ENCODE measurements at places on chromosomes 12 and 14.

DNA sequence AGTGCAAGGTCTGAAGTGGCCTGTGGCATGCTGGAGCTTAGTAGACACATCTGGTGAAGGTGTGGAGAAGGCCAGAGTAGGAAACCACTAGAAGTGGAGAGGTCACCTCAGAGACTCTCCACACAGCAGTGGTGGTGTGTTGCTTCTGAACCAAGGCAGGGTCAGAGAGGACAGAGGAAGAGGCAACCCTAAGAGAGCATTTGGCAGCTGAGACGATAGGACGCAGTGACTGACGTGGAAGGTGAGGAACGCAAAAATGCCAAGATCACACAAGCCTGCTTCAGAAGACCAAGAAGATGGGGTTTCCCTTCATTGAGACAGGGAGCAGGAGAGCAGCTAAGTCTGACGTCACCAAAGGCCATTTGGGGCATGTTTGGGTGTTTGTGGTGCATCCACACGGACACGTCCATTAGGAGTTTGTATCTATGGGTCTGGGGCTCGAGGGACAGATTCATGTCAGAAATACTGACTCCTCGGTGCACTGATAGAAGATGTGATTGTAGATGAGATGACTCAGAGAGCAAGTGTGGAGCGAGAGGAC, 338.1 kb downstream of the CACNA1C start:
- DNase-seq: no peak

DNA sequence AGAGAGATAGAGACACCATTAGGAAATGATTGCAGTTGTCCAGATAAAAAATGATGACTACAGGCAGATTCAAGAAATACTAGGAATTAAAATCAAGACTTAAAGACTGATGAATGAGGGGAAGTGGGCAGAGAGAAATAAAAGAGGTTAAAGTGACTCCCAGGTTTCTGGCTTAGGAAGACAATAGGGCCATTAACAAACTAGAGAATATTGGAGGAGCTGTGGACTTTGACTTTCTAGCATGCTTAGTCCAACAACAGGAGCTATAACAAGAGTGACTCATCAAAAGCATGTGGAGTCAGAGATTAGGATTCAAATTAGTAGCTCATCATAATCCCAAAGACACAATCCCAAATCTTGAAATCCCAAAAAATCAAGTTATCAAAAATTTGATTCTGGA, 101.5 kb downstream of the BMP4 start:
- no peak for DNase-seq

GRCh38 chr12:52790427-52791270, 5.3 kb downstream of the KRT3 start:
- no peak for DNase-seq

- DNase-seq: no peak
These were observed 6.2 kb upstream of the DHRS2 start for GRCh38 chr14:23629832-23630396.

DNA sequence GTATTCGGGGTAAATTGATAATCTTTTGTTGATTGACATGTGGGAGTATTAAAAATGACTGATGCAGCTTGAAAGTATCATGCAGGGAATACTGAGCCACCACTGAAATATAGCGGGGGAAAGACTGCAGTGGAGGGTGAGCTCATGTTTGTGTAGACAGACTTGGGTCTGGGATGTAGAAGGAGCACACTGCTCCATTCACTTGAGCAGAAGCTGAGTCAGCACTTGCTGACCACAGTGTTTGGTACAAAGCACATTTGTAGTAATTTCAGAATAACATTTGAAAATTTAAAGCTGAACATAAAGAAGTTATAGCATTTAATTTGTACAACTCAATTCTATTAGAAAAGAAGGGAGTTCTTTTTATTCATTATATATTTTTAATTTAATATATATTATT, 304.3 kb upstream of the PRICKLE1 start:
- no peak for DNase-seq

DNA sequence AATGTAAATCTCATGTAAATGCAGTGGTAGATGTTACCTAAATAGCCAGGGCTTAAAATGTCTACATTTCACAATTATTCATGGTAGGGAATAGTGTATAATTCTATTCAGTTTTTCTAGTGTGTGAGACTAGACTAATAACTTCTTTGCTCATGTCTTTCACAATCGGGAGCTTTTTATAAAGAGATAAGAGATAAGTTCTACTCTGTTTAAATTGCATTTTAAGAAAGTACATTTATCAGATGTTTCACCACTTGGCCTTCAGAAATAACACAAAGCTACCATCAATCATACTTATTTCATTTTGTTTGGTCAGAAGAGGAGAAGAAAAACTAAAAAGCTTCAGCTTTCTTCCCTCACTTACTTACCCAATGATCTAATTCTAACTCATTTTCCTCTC, 725.5 kb upstream of the FLRT2 start:
- no peak for DNase-seq

GRCh38 chr12:15599266-15600037, 189.7 kb downstream of the EPS8 start:
- no peak for DNase-seq

DNA sequence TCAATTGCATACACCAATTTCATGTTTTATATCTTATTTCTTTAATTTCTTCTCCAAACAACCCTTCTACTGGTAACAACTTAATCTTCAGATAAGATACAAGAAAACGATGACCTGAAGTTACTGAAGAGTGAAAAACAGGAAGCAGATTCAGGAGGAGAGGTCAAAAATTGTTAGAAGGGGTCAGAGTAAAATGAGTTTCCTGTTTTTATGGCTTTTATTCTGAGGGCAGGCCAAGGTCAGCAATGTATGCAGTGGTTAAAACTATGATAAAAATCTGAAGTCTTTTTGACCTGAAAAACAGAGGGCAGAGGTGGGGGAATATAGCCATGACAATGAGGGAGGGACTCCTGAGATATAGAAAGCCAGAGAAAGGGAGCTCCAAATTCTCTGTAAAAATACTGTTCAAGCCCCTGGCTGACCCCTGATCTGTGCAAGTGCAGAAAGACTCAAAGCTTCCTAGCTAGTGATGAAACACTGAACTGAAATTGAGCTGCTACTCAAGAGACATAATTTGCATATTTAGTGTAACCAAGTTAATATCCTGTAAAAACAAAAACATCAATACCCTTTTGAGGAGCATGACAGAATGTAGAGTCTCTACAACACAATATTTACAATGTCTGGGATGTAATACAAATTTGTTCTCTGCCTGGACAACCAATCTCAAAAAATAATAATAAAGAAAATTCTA, 514.3 kb upstream of the SEL1L start:
- DNase-seq: no peak

GRCh38 chr12:42976620-42977019, 387.1 kb upstream of the PRICKLE1 start:
- DNase-seq: no peak

GRCh38 chr12:46470975-46471374, 98.4 kb upstream of the SLC38A2 start:
- no peak for DNase-seq

GRCh38 chr14:67413806-67414769, 2.1 kb upstream of the PLEK2 start:
- no peak for DNase-seq

- DNase-seq: no peak
These were observed 884.3 kb downstream of the GALC start for GRCh38 chr14:87108726-87109125.

DNA sequence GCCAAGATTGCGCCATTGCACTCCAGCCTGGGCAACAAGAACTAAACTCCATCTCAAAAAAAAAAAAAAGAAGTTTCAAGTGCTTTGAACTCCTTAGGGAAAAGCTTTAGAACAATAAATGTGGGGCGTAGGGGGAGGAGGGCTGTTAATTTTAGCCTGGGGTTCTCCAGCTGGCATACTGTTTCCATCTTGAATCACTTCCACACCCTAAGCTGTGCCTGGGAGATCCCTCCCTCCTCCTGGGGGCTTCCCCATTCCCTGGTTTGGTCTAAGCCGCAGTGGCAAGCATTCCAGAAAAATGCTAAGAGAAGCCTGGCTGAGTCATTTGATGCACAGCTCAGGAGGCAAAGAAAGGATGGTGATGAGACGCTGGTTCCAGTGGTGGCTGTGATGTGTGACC, 2.3 kb upstream of the ZNF384 start:
- no peak for DNase-seq

Data from T-helper 9 cell (primary cell).